Activated T-cell treated with anti-CD3 and anti-CD28 coated beads, Interleukin-2, amount 50 U/mL, for 72 hours (primary cell): ENCODE measurements at places on chromosomes 2 and 18.

GRCh38 chr2:190351955-190352354, 8.6 kb downstream of the INPP1 start:
- H3K27ac ChIP-seq = no peak overlapping the region
- H3K4me1 ChIP-seq = peaks cover 5% of the 10 kb centered on the region
- H3K36me3 ChIP-seq = no peaks in the 10 kb centered on the region
- DNase-seq = no peak

DNA sequence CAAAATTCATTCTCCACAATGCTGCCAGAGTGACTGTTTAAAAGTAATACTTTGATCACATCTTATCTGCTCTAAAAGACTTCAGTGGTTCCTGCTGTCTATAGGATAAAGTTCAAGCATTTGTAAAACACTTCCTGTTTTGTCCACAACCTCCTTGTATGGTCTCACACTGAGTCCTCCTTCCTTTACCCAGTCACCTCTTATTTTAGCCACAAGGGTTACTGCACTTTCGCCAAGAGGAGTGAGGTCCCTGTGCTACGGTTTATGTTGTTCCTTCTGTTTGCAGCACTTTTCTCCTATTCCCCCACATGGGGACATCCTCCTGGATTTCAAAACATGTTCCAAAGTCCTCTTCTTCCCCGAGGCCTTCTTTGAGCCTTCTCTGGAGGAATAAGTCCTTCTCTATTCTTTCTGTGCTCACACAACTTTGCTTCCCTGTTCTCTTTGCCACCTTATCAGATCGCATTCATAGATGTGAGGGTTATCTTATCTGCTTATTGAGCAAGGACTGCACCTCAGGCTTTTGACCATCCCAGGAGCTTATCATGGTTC, 112.2 kb upstream of the NABP1 start:
- DNase-seq = no peak
- H3K27ac ChIP-seq = no peak overlapping the region

- H3K4me1 ChIP-seq = no peaks in the 10 kb centered on the region
- no peak for DNase-seq
- H3K27me3 ChIP-seq = peaks cover 22% of the 10 kb centered on the region
- no peaks in the 10 kb centered on the region for H3K36me3 ChIP-seq
- no peak overlapping the region for H3K27ac ChIP-seq
Measured at GRCh38 chr2:217943446-217944321, 59.1 kb downstream of the TNS1 start.

DNA sequence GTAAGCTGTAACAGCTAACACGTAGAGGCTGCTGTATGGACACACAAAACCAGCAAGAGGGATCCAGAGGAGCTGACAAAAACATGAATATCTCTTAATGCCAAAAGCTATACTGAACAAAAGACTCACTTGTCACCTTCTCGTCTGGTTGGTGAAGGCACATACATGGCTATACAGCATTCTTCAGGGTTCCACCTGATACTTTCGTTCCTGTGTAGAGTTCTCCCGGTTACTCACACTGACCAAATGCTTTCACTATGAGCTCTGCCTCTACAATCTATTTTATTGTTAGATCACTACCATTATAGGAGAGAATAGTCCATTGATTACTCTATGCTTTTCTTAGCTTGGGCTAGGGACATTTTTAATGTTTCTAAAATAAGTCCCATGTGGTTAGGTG, 193.1 kb downstream of the HNMT start:
- no peak overlapping the region for H3K4me3 ChIP-seq
- H3K36me3 ChIP-seq = peaks cover 1% of the 10 kb centered on the region
- no peaks in the 10 kb centered on the region for H3K27me3 ChIP-seq
- DNase-seq = no peak

DNA sequence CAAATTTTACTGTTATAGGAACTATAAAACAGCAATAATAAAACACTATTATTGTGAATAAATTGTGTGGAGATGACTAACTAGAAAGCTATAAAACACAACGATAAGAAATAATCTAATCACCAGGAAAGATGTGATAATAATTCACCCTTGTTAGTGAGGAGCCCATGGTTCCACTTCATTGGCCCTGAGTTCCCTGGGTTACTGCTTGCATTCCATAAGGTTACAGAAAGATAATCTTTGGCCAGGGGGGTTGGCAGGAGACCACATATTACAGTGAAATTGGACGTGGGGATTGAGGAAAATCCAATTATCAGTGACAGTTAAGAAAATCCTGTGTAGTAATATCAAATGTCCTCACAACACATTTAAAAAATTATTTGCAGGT, 2.5 kb upstream of the CPO start:
- no peaks in the 10 kb centered on the region for H3K36me3 ChIP-seq
- DNase-seq = no peak
- H3K4me1 ChIP-seq = peaks cover 5% of the 10 kb centered on the region
- H3K27ac ChIP-seq = no peak overlapping the region

DNA sequence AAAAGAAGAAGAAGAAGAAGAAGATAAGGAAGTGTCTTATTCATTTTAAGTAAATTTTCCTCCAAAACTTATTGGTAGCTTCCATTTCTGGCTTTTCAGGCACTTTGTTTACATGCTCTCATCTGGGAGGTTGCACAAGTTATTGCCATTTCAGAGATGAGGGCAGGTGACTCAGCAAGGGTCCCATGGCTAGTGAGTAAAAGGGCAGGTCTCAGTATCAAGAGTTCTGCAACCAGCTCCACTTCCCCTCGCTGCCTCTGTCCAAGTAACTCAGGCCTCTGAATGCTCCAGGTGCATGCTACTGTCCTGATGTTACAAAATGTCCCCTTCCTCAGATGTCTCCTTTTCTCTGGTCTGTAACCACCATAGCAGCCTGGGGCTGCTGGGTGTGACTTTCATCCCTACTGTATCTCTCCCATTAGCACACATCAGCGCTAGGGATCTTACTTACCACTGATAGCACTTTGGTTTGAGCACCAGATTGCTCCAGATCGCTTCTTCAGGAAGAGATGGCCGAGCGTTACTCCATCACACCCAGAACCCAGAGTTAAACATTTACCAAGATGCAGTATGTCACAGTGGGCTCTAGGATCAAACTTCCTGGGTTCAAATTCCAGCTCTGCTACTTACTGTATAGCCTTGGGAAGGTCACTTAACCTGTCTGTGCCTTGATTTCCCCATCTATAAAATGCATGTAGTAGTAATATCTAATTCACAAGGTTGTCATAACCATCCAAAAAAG, 57.4 kb upstream of the LAPTM4A start:
- no peak overlapping the region for H3K27ac ChIP-seq
- H3K4me1 ChIP-seq = peaks cover 8% of the 10 kb centered on the region
- H3K27me3 ChIP-seq = peaks cover 30% of the 10 kb centered on the region
- H3K36me3 ChIP-seq = no peaks in the 10 kb centered on the region
- no peak overlapping the region for H3K4me3 ChIP-seq
- DNase-seq = no peak

DNA sequence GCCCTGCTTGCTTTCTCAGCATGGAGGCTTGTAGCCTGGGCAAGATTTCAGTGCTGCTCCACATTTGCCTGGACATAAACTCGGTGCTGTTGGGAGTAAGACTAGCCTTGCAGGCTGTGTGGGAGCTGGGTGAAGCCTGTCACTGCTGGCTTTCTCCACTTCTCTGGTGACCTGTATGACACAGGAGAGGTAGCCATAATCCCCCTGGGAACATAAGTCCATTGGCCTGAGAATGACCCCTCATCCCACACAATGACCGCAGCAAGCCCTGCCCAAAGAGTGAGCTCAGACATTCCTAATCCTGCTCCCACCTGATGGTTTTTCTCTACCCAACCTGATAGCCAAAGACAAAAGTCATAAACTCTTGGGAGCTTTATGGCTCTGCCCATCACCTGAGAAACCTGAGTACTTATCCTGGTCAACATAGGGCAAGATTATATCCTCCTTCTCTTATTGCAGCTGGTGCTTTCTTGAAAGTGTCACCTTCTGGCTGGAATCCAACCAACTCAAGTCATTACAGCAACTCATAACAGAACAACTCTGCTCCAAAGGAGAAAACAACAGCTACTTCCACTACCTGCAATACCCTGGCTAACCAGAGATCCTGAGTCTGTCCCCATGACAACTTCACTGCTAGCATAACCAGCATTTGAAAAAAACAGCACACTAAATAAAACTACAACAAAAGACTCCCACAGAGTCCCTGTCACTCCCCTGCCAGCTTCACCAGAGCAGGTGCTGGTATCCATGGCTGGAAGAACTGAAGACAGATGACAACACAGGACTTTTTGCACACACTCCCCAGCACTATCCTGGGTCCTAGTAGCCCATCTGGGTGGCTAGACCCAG, 834.4 kb upstream of the DDX18 start:
- H3K27me3 ChIP-seq = no peaks in the 10 kb centered on the region
- no peaks in the 10 kb centered on the region for H3K4me1 ChIP-seq
- H3K36me3 ChIP-seq = peaks cover 3% of the 10 kb centered on the region
- no peak for DNase-seq
- no peak overlapping the region for H3K4me3 ChIP-seq
